ENCODE measurements at places on chromosomes 12 and 14.

DNA sequence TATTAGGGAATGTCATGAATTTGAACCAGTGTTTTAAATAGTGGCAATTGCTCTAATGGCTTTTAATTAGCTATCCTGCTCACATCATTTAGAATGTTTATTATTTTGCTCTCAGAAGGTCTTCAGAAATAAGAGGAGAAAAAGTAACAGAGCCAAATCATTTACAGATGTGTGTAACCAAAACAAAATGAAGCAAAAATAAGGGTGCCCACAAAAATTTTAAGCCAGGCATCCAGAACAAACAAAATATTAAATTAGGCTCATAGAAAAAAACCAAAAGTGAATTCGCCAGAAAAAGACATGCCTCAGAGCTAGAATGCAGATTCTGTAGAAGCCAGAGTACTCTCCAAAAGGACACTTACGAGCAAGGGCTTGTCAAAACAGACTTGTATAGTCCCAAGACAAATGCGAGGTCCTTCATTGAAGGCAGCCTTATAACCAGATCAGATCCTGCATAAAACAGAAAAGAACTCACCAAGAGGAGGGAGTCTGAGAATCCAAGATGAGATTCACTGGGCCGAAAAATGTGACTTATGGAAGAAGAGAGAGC lies 20.2 kb upstream of the SERPINA1 start:
- DNase-seq, result no peak

- no peak for DNase-seq
Measured at GRCh38 chr14:92570674-92571262, 57.2 kb downstream of the RIN3 start.

DNA sequence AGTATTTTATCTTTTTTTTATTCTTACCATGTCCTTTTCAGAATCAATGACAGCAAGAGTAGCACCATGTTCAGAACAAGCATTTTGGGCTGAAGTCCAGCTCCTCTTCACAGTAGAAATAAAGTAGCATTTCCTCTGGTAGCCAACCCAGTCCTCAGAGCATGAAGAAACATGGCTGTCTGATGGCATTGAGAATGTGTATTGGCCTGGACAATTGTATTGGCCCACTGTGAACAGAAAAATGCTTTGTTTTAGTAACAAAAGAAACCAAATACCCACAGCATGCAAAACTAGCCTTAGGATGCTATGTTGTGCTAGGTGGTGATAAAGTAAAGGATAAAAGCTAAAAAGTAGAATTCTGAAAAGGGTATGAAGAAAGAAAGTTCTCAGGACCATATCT lies 5.7 kb downstream of the CD69 start:
- DNase-seq, result no peak

DNA sequence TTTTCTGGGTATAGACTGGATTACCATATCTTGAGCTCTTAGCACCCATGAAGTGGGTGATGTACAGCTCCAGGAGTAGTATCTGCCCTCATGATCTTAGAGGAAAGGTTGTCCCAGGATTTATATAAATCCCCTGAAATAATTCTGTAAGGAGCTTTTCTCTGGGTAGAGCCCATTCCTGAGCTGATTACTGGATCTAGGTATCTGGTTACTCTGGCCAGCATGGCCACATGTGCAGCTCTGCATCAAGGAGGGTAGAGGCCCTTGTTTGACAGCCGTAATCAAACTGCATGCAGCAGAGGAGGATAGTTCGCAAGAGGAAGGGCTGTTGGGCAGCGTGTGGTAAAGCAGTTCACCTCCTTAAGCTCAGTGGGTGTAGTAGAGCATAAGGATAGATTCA lies 8.5 kb downstream of the COX14 start:
- DNase-seq, result no peak

GRCh38 chr14:88842414-88842813 lies 18.0 kb downstream of the TTC8 start:
- DNase-seq, result no peak

DNA sequence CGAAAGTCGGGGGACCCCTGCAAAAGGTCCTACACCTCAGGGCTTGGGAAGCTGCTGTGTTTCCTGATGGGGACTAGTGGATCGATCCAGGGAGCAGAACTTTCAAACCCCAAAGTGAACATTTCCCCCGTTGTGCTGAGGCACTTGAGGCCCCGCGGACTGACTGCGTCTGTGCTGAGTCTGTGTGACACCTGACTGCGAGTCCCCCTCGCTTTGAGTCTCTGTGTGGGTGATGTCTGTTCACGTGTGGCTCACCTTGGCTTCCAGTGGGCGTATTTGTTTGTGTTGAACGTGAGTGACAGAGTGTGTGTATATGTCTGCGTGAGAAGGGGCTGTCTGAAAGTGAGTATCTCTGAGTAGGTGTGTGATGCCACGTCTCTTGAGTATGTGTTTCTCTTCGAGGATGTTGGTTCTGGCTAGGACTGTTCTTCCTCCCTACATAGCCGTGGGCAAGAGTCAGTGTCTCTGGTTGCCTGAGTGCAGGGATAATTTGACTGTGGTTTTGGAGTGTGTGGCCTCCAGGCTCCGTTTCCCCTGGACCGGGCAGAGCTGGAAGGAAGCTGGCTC lies 1.3 kb downstream of the TEAD4 start:
- DNase-seq, result no peak

DNA sequence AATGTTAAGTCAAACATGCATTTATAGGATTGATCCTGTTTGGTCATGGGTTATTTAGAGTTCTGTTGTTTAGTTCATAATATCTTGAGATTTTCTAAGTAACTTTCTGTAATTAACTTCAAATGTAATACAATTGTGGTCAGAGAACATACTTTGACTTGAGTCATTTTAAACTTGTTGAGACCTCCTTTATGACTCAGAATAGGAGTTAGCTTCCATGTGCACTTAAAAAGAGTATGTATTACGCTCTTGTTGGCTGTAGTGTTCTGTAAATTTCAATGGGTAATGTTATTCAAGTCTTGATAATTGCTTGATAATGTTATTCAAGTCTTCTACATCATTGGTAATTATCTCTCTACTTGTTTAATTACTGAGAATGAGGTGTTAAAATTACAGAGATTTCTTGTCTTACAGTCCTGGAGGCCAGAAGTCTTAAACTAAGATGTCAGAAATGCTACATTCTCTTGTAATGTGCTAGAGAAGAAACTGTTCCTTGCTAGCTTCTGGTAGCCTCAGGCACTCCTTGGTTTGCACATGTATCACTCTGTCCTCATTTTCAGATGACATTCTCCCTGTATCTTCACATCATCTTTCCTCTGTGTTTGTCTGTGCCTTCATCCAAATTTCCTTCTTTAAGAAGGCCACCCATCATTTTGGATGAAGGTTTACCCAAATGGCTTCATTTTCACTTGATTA lies 197.3 kb downstream of the TMTC3 start:
- no peak for DNase-seq

DNA sequence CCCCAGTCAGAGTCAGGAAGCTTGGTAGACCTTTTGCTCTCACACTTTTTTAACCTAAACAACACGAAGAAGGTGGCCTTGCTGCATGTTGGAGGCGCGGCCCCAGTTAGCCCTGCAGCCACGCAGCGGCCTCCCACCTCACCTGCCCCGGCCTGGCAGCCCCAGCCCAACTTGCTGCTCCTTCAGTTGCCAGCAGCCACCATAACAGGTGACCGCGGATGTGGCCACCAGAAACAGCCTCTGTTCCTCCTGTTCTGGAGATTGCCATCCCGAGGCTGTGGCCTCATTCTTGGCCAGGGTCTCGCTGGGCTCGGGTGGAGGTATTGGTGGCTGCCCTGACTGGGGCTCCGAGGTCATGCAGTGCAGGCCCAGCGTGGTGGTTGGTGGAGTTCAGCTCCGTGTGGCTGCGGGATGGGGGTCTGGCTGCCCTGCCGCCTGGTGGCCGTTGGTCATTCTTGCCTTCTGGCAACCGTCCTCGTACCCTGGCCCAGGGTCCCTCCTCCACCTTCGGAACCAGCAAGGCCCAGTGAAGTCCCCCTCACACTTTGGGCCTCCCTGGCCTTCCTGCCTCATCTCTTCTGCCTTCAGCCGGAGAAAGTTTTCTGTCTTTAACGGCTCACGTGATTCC lies 20.7 kb upstream of the TEX22 start:
- DNase-seq, result no peak

DNA sequence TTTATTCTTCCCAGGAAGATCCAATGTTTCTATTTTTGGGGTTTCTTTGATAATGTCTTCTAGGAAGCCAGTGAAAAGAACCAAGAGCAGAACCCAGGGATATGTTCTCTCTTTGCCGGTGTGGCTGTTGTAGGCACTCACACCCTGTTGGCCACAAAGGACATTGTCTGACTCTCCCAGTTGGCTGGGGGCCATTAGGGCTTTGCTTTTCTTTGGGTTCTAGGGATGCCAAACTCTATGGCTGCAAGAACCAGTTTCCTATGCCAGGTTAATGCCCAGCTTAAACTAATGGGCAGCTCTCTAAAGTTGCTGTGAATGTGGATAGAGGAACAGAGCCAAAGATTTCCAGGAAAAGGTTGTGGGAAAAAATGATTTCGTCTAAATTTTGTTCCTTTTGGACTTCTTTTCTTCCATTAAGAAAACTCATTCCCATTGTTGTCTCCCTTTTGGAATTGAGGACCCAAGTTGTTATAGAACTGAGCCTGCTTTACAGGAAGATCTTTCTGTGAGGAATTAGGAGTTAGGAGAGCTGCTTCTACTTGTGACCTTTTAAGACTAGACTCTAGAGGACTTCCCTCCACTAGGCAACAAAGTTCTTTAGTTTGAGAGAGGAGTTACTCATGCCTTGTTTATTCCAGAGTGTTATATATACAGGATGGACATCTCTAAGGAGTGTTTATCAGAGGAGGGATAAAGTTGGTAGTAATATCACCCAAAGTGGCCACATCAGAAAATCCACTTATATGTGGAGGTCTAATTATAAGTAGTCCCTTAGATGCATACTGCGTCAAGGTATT lies 13.1 kb downstream of the COPZ1 start:
- no peak for DNase-seq

GRCh38 chr12:15672671-15673270 lies 116.4 kb downstream of the EPS8 start:
- no peak for DNase-seq

DNA sequence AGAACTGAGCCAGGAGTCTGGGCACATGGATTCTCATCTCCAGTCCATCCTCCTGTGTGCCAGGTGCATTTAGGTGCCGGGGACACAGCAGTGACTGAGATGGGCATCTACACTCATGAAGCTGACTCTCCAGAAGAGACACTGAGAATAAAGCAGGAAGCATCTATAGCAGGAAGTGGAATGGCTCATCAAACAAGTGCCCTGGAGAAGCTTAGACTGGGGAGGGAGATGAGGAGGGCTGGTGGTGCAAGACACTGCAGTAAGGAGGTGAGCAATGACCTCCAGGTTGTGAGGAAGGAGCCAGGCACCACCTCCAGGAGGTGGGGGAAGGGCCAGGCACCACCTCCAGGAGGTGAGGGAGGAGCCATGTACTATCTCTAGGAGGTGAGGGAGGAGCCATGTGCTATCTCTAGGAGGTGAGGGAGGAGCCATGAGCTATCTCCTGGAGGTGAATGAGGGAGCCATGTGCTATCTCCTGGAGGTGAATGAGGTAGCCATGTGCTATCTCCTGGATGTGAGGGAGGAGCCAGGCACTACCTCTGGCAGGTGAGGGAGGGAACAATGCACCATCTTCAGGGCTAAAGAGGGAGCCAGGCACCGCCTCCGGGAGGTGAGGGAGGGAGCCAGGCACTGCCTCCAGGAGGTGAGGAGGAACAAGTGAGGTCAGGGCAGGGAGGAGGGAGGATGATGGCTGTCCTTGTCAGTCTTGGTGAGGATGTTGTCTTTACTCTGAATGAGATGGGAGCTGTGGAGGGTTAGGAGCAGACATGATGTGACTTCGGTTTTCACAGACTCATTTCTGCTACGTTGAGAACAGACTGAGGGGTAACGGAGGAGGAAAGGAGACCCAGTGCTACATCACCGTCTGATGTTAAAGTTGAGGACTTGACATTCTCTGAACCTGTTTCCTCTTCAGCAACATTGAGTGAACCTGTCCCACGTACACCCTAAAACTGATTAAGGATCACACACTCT lies 961.9 kb upstream of the TMEM132C start:
- DNase-seq, result no peak

DNA sequence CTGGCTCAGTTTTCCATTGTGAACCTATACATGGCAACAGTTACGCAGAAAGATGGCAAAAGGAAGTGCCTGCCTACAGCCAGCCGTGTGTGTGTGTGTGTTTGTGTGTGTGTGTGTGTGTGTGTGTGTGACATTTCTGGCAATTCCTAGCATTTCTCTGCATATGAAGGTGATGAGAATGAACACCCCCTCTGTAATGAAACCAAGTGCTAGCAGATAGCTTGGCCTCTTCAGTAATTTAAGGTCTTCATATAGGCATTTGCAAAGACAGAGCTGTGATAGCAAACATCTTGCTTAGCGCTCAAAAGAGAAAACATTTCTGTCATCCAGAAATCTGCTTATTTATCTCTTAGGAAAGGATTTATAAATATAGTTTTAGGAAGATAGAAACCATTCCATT lies 389.1 kb downstream of the AACS start:
- no peak for DNase-seq

- no peak for DNase-seq
Measured at GRCh38 chr12:10365696-10366405, 24.0 kb downstream of the KLRK1 start.

DNA sequence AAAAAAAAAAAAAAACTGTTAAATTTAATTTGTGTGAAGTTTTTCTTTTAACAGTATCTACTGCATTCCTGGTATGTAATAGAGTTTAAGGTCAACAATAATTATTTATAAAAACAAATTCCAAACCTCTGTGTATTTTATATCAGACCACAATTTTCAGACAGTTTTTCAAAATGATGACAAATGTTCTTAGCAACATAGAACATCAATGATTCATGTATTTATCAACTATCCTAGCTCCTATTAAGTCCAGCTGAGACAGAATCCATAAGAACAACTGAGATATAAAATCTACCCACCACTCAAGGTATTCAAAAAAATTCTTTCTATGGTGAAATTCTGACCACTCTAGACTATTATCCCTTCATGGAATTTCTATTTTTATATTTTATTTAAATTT lies 144.5 kb downstream of the EPS8 start:
- no peak for DNase-seq

All from stimulated activated CD8-positive, alpha-beta memory T cell treated with anti-CD3 and anti-CD28 coated beads, Interleukin-2, amount 100 ng/mL, for 1 hour (primary cell).